ENCODE measurements at places on chromosomes 12 and 14. TPM values are rescaled to one million over a fixed set of nuclear protein-coding genes. Genes with fewer than 3 reads are reported as not detected.

DNA sequence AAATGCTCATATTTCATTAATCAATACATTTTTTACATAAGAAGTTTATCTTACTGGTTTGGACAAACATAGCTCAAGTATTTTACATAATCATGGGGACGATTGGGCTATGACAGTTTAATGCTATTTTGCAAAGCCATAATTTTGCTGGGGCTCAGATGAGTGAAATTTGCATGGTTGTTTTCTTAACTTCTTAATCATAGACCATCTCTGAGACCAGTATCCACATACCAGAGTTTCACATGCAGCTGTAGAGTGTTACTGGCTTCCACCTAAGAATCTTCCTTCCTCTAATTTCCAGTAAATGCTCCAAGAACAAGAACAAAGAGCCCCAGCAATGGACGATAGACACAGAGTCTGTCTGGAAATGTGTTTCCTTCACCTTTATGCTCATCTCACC lies 303.0 kb upstream of the TMEM132C start:
- no peak for DNase-seq

DNA sequence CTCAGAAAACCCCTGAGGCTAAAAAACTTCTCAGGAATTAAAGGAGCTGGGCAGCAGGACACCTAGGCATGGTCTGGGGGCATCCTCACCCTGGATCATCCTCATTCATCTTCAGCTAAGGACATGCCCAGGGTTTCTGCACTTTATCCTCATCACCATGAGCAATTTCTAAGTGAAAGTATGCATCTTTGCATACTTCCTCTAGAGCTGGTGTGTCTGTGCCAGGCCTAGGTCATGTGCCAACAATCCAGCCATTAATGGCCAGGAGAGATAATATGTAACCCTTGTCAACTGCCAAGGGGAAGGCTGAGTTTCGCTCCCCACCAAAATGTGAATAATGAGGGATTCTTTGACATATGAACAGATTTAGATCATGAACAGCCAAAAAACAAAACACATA lies 160.5 kb downstream of the KITLG start:
- no peak for DNase-seq

The TROAP gene
- 0.99 TPM for total RNA-seq

- no peak for DNase-seq
Observed at GRCh38 chr12:60335745-60336144, 739.9 kb downstream of the SLC16A7 start.

DNA sequence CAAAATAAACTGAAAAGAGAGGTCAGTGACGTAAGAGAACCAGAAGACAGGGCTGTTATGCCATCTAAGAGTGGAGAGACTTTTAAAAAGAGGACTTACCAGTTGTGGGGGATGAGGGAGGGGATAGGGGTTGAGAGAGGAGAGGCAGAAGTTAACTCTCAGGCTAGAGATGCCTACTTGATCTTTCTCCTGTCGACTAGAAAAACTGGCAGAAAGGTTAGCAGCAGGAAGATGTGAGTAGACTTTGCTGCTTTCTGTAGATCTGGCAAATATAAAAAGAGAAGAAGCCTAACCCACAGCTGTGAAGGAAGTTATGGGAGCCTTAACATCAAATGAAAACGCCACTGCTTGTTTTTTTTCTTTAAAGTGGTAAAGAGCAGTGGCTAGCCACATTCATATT lies 10.7 kb downstream of the CREBL2 start:
- no peak for DNase-seq

The TSPAN19 gene
- not detected for total RNA-seq

DNA sequence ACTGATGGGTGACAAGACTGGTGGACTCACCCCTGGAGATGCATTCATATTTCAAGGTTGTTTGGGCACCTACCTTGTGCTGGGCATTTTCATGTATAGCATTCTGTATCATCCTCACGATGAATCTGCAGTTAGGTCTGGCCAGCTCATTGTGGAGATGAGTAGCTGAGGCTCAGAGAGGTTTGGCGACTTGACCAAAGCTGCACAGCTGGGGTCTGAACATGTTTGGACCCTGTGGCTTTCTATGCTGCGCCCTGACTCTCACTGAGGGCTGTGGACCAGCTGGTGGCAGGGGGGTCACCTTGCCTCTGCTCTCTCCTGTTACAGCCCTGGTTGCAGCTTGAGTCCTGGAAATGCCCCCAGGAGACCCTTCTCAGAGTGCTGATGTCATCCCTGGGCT lies 24.9 kb upstream of the CCDC63 start:
- no peak for DNase-seq

DNA sequence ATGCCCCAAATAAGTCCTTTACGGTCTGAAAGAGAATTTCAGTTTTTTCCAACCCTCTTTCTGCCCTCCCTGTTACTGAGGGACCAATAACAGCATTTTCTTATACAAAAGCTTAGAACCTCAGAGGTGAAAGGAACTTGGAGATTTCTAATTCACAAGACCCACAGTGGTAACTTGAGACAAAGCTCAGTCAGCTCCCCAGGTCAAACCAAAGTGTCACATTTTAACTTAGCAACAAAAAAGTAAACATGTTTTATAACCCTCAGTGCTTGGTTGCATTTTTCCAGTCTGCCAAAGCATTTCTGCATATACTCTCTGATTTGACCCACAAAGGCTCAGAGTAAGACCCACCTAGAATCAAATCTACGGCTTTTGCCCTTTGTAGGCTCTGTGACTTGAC lies 415.2 kb downstream of the VRK1 start:
- no peak for DNase-seq

DNA sequence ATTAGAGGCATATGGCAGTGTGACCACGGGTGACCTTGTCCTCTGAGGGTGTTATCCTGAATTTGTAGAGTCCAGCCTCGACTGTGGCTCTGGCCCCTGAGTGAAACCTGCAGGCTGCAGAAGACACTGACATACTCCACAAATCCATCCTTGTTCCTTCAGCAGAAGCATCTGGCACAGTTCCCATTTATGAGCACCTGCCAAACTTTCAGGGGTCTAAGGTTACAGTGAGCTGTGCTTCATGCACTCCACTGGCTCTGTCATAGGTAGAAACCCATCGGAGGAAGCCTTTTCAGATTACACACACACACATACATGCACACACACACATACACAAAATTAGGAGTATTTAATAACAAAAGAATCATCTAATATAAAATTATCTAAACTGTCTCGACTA lies 13.6 kb upstream of the NUAK1 start:
- no peak for DNase-seq

DNA sequence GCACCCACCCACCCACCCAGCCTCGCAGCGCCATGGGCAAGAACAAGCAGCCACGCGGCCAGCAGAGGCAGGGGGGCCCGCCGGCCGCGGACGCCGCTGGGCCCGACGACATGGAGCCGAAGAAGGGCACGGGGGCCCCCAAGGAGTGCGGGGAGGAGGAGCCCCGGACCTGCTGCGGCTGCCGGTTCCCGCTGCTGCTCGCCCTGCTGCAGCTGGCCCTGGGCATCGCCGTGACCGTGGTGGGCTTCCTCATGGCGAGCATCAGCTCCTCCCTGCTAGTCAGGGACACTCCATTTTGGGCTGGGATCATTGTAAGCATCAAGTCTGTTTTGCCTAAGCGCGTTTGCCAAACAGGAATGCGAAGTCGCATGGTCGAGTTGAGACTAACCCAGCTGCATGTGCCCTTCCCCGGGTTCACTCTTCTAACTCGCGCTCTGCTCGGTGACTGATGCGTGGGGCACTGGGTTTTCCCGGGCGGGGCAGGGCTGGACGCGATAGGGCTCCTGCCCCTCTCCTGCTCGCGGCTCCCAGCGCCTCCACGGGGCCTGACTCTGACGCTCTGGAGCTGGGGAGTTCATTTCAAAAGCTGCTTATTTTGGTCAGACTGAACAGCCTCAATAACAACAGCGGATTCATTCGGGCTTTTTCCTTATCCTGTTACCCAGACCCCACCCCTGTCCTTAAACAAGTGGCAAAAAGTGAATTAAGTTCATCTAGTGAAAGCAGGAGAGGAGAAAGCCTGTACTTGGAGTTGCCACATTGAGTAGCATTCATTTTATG lies 458 bp downstream of the SSPN start:
- DNase-seq: peak; percentile 8

DNA sequence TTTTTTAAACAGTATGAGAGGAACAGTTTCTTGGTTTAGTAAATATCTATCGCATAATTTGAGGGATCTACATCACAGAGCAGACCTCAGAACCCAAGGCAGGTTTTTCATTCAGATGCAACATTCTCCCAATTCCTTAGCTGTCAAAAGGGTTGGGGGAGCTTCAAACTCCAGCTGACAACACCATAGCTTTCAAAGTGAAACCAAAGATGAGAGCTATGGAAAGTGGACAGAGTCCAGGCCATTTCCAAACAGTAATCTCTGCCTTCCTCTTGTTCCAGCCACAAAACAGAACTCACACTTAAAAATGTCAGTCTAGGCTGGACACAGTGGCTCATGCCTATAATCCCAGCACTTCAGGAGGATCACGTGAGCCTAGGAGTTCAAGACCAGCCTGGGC lies 87.8 kb downstream of the SPRING1 start:
- DNase-seq: no peak

The ARG2 gene
- total RNA-seq: 2.8 TPM

GRCh38 chr12:115873451-115874082 lies 403.9 kb downstream of the MED13L start:
- no peak for DNase-seq

The RD3L gene
- total RNA-seq: not detected

DNA sequence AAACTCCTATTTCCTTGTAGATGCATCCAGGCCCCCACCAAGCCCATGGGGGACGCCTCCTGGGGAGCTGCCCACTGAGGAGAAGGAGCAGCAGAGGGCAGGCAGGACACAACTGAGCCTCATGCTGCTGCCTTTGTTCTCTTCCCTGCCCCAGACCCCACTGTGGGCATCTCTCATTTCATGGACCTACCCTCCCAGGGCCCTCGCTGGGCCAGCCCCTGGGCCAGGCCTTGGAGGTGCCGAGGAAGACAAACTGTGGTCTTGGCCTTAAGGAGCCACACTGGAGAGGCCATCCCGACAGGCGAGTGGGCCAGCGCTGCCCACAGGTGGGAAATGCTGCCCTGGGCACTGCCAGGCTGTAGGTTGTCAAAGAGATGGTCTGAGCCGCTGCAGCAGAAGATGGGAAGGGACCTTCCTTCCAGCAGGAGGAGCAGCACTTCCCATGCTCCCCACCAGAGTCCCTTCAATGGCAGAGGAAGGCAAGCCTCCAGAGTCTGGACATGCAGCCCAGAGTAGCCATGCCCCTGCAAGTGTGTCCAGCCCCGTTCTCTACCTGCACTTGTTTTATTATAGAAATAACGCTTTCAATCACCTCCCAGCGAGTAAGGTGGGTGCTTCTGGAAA lies 147.4 kb downstream of the BCL11B start:
- no peak for DNase-seq

GRCh38 chr12:49019443-49020324 lies 1.1 kb upstream of the PRKAG1 start:
- no peak for DNase-seq

DNA sequence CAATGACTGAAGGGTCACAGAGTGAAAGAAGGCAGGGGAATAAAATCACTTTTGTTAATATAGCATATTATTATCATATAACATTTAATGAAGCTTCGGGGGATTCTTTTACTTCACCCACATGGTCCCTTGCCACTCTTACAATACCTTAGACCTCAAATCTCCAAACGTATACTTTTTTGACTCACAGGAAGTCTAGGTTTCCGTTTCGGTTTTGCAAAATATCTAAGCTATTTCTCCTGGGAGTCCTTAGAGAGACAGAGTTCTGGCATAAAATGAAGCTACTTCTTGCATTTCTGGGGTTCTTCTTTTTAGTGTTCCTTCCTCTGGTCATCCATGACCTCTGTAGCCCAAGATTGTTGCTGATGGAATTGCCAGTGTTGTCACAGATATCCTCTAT lies 590.5 kb upstream of the ATP2B1 start:
- DNase-seq: no peak

GRCh38 chr14:74902941-74903705 lies 19.9 kb downstream of the RPS6KL1 start:
- no peak for DNase-seq

DNA sequence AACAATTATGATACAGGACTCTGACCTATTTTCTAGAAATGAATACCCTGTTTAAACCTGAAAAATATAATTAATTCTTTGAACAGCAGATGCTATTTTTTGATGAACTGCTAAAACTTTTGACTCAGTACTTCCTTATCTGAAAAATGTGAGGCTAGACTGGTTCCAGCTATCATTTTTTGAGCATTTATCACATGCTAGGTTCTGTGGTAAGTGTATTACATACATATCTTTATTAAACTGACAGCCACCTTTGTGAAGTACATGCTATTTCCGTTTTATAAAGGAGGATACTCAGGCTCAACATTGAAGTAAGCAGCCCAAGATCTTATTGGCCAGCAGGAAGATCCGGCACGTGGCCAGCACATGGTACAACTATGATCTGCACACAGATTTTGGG lies 459.8 kb upstream of the SEL1L start:
- no peak for DNase-seq

The GDF3 gene
- total RNA-seq: not detected

- DNase-seq: no peak
Observed at GRCh38 chr12:130222519-130223218, 60.4 kb downstream of the FZD10 start.

The DEPDC4 gene
- not detected for total RNA-seq

The SERPINA5 gene
- total RNA-seq: 4.4 TPM

The SMOC1 gene
- 25.2 TPM for total RNA-seq

DNA sequence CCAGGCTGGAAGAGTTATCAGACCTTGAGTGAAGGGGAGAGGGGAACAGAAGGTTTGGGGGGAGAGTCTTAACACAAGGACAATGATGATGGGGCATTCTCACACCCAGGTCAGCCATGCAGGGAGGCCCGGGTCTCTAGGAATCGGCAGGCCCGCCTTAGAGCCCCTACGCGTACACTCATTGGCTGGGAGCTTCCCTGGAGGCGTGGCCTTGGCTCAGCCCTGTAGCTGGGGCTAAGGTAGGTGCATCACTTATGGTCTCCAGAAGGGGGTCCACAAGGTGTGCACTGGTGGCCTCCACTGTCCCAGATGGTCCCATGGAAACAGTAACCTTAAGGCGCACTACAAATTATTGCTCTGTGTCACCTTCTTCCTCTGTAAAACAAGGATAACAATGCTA lies 660.1 kb downstream of the MED13L start:
- no peak for DNase-seq

The LALBA gene
- total RNA-seq: not detected

The DNAJC22 gene
- total RNA-seq: 1.5 TPM

DNA sequence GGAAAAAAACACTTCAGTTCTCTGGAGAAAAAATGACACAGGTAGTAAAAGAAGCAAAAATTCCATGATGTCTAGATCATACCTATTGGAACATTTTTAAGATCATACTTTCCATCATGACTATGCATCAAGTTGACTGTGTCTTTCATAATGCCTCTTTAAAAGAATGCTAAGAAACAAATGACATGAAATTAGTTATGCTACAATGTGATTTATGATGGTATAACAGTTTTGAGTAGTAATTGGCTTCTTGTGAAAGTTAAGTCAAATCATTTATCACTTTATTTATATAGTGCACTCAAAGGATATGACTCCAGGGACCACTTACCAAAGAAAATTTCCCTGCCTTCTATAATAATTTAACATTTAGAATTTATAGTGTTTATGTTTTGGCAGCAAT lies 28.5 kb downstream of the RASSF9 start:
- no peak for DNase-seq
